ENCODE measurements at places on chromosomes 6 and 20.
A peak's percentile ranks its signal among the peaks of the same experiment; 100 is the strongest.

DNA sequence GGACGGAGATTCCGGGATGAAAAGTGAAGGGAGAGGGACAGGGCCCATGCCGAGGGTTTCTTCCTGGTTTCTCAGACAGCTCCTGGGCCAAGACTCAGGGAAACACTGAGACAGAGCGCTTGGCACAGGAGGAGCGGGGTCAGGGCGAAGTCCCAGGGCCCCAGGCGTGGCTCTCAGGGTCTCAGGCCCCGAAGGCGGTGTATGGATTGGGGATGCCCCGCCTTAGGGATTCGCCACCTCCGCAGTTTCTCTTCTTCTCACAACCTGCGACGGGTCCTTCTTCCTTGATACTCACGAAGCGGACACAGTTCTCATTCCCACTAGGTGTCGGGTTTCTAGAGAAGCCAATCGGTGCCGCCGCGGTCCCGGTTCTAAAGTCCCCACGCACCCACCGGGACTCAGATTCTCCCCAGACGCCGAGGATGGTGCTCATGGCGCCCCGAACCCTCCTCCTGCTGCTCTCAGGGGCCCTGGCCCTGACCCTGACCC is 55.0 kb upstream of the HLA-A start:
- no peak for DNase-seq

GRCh38 chr6:32413427-32414047 is 6.6 kb upstream of the BTNL2 start:
- peak; percentile 68 for DNase-seq

GRCh38 chr6:144578385-144579350 is 293.5 kb downstream of the UTRN start:
- DNase-seq, result no peak

DNA sequence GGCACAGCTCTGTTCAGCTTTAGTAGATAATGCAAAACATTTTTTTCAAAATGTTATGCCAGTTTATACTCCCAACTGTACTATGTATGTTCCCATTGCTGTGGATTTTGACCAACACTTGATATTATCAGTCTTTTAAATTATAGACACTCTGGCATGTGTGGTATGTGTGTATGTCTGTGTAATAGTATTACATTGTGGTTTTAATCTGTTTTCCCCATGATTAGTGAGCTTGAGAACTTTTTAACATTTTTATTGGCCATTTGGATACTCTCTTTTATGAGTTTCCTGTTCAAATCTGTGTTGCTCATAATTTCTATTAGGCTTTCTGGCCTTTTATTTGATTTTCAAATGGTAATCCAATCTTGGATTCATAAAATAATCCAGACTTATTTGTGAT is 69.2 kb upstream of the TXNDC5 start:
- DNase-seq, result no peak

DNA sequence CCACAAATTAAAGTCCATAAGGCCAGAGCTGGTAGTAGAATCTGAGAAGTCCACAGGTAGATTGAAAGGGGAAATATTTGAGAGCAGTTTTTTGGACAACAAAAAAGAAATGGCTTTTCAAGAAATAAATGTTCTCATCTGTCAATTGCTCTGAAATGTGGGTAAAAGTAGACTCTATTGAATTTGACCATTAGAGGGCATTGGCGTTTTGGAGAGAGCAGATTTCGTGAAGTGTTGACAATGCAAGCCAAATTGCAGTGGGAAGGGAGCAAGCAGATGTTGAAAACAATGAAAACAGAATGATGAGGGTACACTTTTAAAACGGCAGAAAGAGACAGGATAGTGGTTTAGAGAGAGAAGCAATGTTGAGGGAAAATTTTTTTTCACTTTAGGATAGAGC is 149.1 kb upstream of the FAM83B start:
- no peak for DNase-seq

DNA sequence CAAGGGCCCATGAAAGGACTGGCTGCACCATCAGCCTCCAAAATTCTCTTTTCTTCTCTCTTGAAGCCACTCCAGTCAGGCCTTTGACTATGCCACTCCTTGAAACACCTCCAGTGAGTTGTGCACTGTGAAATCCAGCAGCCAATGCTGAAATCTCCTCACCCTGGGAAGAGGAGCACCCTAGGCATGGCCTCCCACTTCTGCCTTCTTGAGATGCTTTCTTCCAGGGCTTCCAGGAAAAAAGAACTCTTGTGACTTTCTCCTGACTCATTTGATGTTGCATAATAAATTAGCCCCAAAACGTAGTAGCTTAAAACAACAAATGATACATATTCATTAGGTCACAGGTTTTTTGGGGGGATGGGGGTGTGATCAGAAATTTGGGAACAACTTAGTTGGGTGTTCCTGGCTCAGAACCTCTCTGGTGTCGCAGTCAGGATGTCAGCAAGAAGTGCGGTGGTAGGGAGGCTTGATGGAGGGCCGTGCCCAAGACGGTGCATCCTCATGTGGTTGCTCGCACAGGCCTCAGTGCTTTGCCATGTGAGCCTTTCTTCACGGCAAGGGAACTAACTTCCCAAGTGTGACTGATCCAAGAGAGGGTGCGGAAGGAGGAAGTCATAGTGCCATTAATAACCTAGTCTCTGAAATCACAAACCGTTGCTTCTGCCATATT is 12.1 kb downstream of the NCR2 start:
- no peak for DNase-seq

DNA sequence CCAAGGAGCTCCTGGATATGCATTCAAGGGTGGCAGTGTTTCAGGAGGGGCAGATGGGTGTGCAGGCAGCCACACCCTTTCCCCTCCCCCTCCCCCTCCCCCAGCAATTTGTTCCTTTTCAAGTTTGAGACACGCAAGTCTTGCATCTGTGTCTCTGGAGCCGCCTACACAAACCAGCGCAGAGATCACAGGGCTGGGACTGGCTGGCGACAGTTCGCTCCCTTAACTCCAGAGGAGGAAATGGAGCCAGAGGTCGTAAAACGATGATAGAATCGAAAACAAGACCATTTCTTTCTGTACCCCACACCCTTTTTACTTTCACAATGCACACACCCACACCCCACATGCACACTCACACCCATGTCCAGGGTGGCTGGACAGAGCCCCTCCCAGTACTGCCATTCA is 163.1 kb downstream of the LY86 start:
- no peak for DNase-seq

GRCh38 chr6:21003780-21004541 is 469.7 kb downstream of the CDKAL1 start:
- no peak for DNase-seq

DNA sequence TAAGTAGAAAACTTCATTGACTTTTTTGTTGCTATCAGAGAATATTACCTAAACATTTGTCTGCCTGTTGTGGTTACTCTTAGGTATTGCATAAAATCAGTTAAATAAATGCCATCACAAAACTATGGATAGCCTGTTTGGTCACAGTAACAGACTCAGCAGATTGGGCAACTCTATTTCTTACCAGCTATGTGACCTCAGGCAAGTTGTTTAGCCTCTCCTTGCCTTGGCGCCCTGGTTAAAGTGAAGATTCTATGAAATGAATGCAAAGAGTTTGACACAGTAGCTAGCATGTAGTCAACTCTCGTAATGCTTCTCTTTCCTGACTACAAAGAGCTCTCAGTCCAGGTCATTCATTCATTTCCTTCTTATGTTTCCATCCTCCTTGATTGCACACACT is 82.5 kb upstream of the ID4 start:
- no peak for DNase-seq

- DNase-seq, result peak; percentile 84
Observed at GRCh38 chr6:70371454-70372105, 41.7 kb upstream of the FAM135A start.

GRCh38 chr6:3808759-3809514 is 40.2 kb upstream of the FAM50B start:
- DNase-seq, result no peak

GRCh38 chr6:133595111-133595761 is 293.7 kb upstream of the TCF21 start:
- DNase-seq, result no peak

DNA sequence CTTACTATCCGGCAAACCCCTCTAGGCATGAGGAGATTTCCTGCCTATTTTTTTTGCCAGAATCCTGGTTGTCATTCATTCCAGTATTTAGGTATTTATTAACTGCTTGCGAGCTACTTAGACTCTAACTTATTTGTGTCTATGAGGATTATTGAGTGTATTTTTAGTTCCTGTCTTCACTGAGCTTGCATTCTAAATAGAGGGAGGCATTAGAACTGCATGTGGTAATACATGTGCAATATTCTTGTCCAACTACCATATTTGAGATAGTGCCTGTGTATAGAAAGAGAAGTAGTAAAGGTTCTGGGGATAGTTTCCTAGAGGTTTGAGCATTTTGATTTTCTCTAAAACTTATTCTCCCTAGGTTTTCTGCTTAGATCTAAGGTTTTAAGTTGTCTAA is 308.9 kb downstream of the EYA4 start:
- DNase-seq, result no peak

All from hematopoietic multipotent progenitor cell treated with erythropoietin and hydrocortisone succinate and interleukin-3 and kit ligand, for 8 days (in vitro differentiated cells).